ENCODE measurements at places on chromosomes 4 and X.
A peak's percentile ranks its signal among the peaks of the same experiment; 100 is the strongest.

- no peak for DNase-seq
These were observed 14.0 kb downstream of the EPGN start for GRCh38 chr4:74322301-74322700.

DNA sequence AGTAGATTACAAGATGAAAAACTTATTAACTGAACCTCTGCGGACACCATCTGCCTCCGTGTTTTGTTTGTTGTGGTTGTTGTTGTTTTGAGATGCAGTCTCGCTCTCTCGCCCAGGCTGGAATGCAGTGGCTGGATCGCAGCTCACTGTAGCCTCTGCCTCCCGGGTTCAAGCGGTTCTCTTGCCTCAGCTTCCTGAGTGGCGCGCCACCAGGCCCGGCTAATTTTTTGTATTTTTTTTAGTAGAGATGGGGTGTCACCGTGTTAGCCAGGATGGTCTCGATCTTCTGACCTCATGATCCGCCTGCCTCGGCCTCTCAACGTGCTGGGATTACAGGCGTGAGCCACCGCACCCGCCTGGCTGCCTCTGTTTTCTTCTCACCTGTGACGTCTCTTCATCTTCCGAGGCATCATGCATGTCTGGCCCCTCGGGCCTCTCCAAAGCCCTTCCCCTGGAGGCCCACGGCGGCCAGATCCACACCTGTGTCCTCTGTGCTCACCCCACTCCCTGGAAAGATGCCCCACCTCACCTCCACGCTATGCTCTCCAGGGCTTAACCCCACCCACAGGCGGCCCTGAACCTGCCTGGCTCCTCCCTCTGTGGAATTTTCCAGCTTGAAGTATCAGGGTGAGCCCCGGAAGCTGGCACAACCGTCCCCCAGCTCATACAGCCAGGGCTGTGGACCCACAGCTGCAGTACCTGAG, 77.0 kb upstream of the MXD4 start:
- no peak for DNase-seq

DNA sequence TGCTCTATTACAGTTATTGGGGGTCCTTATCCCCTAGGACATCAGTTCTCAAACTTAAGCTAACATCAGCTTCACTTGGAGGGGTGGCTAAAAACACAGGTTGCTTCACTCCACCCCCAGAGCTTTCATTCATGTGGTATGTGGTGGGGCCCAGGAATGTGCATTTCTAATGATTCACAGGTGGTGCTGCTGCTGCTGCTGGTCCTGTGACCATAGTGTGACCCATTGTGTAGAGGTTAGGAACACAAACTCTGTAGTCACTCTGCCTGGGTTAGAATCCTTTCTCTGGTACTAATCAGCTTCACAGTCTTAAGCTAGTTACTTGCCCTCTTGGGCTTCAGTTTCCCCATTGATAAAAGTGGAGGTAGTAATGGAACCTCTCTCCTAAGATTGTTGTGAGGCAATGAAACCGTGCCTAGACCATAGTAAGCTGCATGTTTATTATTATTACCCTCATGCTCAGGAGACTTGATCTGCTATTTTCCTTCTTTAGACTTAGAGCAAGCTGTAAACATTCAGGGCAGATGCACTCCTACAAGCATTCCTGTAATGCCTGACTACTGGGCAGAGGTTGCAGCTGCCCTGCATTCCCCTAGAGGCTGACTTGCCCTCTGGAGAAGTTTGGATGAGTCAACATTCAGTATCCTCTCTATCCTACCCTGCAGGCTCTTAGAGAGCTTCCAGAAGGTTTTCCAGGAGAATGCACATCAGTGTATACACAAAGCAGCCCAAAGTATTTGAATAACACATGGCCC, 94.1 kb upstream of the ACSL4 start:
- no peak for DNase-seq

GRCh38 chr4:31995943-31996901, 1276.1 kb downstream of the PCDH7 start:
- no peak for DNase-seq

GRCh38 chr4:12852338-12853307, 631.5 kb downstream of the RAB28 start:
- DNase-seq, result no peak

DNA sequence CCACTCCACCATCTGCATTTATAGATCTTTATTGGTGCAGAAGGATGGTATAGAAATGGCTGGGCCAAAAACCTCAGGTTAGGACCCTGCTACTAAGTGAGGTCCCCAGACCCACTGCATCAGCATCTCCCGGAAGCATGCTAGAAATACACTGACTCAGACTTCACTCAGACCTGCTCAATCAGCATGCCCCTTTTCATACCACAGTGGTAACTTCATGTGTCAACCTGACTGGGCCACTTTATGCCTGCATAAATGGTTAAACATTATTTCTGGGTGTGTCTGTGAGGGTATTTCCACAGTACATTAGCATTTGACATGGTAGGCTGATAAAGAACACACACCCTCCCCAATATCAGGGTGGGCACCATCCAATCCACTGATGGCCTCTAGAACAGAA, 118.6 kb upstream of the VCX3B start:
- DNase-seq, result no peak

GRCh38 chr4:20433097-20433705, 181.5 kb downstream of the SLIT2 start:
- DNase-seq, result no peak

- DNase-seq, result peak; percentile 35
These were observed 128.5 kb downstream of the PRSS12 start for GRCh38 chr4:118224243-118224829.

- no peak for DNase-seq
These were observed 34.7 kb downstream of the SORCS2 start for GRCh38 chr4:7227008-7227407.

- DNase-seq, result no peak
These were observed 269.2 kb downstream of the FSTL5 start for GRCh38 chr4:161894493-161895167.

DNA sequence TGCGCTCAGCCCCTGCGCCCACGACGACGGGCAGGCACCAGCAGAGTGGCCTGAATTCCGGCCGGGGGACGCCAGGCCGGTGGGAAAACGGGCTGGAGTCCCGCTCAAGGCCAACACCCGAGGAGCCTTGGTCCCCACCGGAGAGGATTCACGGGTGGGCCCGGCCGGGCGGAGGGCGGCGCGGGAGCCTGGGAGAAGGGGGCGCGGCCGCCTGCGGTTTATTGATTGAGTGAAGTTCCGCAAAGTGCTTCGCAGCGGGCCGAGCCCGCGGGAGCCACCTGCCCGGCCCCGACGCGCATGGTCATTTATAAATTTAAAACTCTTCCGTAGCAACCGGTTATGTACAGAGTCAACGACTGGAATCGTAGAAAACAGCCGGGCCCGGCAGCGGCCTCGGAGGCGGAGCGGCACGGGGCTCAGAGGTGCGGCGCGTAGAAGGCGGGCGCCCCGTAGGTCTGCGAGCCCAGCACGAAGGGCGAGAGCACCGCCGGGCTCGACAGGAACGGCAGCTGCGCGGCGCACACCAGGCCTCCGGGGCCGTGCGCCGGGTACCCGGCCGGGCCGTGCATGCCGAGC, 3.6 kb downstream of the NKX1-1 start:
- no peak for DNase-seq

- no peak for DNase-seq
These were observed 102.5 kb downstream of the LARP7 start for GRCh38 chr4:112739442-112739841.

DNA sequence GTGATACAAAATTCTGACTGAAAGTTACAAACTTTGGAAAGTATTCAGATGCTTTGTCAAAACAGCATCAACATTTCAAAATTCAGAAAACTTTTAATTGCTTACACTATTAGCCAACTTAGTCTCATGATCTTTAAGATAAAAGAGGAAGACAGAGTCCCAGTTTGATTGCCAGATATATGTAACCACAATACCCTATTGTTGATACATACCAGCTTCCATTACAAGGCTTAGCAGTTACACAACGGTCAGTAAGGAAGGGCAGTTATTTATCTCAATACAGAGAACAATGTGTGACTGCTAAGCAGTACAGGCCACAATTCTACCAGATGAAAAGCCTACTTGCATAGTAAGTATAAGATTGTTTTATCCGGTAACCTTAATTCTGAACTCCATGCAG, 138.4 kb downstream of the SPANXN3 start:
- DNase-seq, result no peak

Measured in hematopoietic multipotent progenitor cell treated with erythropoietin and hydrocortisone succinate and interleukin-3 and kit ligand, for 15 days (in vitro differentiated cells).